NCI-H1105 (cell line): ENCODE measurements at places on chromosomes 2 and 18.

DNA sequence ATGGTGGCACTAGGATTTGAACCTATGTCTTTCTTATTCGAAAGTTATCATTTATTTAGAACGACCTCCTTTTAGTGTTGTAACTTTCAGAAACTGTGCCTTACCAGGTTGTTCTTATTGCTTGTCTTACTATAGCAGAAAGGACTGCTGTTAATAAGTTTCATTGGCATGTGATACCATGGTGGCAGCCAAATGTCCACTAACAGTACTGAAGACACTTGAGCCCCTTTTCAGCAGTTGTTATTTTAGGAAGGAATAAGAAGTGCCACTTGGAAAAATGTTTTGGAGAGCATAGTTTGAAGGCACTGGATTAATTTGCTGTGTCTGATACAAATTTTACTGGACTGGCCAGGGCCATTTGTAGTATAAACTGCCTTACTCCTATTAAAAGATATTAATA, 37.7 kb downstream of the CEP192 start:
- no peak for DNase-seq

GRCh38 chr2:17940091-17940630, 61.7 kb downstream of the KCNS3 start:
- DNase-seq: no peak

- no peak for DNase-seq
Observed at GRCh38 chr2:45981384-45981930, 315.8 kb upstream of the EPAS1 start.

GRCh38 chr2:222296311-222296741, 2.5 kb downstream of the PAX3 start:
- DNase-seq: no peak

DNA sequence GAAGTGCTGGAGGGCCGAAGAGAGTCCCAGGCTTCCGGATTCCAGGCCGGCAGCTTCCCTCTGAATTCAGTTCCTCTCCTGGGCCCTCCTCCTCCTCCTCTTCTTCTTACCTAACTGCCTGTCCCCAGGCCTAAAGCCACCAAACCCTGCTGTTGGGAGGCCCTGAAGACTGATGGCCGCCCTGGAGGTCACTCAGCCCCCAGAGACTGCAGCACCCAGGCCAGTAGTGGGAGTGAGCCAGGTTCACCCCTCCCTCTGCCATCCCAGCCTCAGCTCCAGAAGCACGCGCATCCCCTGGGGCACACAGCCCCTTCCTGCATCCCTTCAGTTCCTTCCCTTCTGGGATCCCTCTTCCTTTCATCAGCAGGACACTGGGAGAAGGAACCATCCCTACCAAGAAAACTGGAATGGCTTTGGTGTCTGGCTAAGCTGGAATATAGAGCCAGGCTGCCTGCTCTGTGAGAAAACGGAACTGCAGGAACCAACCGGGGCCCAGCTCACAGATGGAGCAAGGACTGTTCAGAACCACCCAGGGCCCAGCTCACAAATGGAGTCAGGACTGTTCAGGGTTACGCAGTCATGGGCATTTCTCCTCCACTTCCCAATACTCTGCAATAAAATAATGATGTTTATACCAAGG, 127.4 kb downstream of the NDUFA10 start:
- no peak for DNase-seq

- no peak for DNase-seq
Observed at GRCh38 chr18:38980420-38980819, 1414.8 kb upstream of the CELF4 start.

- no peak for DNase-seq
Observed at GRCh38 chr2:864501-865106, 86.0 kb upstream of the SNTG2 start.

DNA sequence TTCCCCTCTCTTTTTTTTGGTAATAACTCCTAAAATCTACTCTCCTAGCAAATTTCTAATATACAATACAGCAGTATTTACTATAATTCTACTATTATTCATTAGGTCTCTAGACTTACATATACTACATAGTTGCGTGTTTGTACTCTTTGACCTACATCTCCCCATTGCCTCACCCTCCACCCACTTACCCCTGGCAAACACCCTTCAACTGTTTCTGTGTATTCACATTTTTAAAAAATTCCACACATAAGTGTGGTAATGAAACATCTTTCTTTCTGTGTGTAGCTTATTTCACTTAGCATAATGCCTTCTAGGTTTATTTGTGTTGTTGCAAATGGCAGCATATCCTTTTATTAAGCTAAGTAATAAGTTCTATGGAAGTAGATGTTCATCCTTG, 336.0 kb downstream of the CCDC85A start:
- no peak for DNase-seq

DNA sequence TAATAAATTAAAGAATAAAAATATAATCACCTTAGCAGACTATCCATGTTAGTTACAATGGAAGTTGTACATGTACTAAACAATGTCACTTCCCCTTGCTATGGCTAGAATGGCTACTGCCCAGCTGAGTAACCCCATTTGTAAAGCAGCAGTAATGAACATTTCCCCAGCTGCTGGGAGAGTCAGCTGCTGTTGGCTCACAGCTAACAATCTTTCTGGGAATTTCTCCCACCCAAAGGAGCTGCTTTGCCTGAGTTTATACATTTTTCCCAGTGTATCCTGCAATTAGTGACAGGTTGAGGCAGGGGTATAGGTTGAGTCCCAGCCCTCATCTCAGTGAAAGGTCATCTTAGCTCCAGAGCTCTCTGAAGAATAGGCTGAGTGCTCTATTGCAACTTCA, 665.6 kb upstream of the KLHL29 start:
- DNase-seq: no peak

- no peak for DNase-seq
Observed at GRCh38 chr2:105604938-105605337, 139.8 kb upstream of the NCK2 start.

GRCh38 chr2:210162466-210163124, 8.6 kb downstream of the KANSL1L start:
- no peak for DNase-seq

- no peak for DNase-seq
Observed at GRCh38 chr2:129908721-129909373, 70.6 kb upstream of the RAB6C start.

DNA sequence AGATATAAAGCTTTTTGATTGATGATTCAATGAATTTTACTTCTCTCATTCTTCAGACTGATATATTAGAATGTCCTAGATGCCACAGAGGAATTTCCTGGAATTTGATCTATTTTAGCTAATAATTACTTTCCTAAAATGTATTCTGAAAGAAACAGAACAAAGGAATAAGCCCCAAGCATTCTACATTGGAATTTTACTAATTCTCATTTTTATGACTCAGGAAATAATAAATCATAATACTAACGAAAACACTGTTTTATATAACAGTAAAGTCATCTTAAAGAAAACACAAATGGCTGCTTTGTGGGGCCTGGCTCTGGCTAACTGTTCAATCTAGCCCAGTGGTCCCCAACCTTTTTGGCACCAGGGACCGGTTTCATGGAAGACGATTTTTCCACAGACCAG, 68.6 kb upstream of the LPIN2 start:
- no peak for DNase-seq

GRCh38 chr18:9742524-9743131, 34.5 kb downstream of the RAB31 start:
- no peak for DNase-seq

DNA sequence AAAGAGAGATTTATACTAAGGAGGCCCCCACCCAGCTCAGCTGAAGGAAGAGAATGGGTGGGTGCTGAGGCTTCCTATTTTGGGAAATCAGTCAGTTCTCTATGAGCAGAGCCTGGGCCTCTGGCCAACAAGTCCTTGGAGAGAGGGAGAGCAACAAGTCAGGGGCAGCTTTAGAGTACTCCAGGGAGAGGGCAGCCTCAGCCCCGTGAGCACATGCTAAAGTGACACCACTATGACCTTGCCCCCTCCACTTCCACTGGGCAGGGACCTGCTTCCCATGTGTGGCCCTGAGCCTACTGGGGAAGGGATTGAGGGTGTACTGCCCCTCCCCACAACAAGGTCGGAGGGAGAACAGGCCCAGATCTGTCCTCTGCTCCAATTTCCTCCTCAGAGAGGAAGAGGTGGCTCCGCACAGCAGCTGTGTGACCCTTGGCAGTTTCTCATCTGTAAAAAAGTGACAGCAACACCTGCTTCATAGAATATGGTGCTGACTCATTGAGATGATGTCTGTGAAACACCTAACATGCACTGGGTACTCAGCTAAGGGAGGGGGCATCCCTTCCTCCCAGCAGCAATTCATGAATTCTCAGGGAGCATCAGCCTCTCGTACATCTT, 72.9 kb downstream of the CLHC1 start:
- DNase-seq: no peak

DNA sequence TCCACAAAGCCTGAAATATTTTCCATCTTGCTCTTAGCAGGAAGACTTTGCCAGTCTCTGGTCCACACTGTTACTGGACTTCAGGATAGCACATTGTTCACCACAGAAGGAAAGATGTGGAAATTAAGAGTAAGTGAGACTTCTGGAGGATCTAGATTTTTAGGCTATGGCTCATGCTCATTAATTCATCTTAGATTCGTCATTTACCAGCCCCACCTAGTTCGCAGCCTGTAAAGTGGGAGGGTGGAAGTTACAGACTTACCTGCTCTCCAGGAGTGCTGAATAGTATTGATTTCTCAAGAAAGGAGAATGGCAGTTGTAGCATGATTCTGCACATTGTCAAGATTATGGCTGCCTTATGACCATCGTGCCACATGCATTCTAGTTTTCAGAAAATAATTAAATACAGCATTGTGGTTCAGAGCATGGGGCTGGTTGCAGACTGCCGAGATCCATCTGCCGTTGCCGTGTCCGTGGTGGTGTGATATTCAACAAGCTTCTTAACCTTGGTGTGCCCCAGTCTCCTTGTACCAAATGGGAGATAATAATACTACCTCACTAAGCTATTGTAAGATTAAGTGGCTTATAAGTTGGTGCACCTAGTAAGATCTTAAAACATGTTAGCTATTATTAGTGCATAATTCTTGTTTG, 56.8 kb downstream of the RNF144A start:
- DNase-seq: no peak

GRCh38 chr18:11883153-11883552, 25.0 kb downstream of the MPPE1 start:
- no peak for DNase-seq

DNA sequence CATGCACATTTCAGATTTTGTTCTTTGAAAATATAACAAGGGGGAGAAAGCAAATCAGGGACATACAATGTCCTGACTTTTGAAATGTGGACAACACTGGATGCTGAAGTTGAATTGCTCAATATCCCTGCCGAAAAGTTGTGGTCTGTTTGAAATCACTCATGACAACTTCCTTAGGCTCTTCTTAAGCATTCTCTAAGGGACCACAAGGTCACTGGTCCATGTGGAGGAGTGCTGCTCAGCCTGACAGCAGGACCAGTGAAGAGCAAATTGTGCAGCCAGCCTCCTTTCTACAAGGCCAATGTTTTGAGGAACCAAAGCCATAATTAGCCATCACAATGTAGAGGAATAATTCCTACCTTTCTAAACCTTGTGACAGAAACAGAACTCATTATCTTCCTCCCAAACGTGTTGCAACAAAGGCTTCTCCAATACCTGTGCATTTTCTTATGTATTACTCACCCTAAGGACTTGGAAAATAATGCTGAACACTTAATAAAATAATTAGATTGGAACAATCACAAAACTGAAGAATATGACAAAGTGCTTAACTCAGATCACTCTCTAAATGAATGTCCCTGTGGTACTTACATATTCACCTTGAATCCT, 1477.6 kb upstream of the NXPH2 start:
- no peak for DNase-seq

DNA sequence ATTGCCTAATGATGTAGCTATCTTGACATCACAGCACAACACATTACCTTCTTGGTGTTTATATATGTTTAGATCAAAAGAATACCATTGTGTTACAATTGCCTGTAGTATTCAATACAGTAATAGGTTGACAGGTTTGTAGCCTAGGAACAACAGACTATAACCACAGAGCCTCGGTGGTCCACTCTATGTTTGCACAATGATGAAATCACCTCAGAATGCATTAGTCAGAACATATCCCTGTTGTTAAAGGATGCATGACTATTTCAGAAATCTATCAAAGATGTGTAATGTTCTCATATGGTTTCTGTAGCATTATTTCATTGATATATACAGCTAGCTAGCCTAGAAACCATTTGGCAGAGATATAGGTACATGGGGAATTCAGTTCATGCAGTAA, 8.9 kb downstream of the METTL5 start:
- DNase-seq: no peak

DNA sequence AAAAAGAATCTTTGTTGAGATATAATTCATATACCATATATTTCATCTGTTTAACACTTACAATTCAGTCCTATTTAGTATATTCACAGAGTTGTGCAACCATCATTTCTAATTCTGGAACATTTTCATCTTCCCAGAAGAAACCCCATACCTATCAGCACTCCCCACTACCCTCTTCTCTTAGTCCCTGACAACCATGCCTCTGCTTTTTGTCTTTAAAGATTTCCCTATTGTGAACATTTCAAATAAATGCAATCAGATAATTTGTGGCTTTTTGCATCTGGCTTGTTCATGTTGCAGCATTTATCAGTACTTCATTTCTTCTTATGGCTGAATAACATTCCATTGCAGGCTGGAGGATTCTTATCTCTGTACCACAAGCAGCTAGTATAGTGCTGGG, 305.9 kb upstream of the MEX3C start:
- no peak for DNase-seq

GRCh38 chr2:53744395-53745065, 23.1 kb upstream of the CHAC2 start:
- no peak for DNase-seq

DNA sequence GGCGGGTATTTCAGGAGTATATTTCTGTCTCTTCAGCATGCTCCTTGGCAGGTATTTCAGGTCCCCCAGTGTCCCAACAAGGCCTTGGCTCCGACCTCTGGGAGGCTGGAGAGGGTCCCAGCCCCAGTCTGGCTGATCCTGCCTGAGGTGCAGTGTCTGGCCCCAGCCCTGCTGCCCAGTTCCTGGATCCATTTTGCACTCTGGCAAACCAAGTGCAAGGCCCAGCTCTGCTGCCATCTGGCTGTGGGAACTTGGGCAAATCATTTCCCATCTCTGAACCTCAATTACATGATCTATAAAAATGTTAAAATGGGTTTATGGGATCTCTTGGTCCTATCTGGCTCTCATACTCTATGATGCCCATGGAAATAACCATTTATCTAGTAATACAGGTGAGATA, 63.6 kb downstream of the ZBTB7C start:
- DNase-seq: no peak

GRCh38 chr2:182761903-182762302, 45.8 kb downstream of the DNAJC10 start:
- DNase-seq: no peak

GRCh38 chr2:39145906-39146421, 25.1 kb upstream of the SOS1 start:
- no peak for DNase-seq

DNA sequence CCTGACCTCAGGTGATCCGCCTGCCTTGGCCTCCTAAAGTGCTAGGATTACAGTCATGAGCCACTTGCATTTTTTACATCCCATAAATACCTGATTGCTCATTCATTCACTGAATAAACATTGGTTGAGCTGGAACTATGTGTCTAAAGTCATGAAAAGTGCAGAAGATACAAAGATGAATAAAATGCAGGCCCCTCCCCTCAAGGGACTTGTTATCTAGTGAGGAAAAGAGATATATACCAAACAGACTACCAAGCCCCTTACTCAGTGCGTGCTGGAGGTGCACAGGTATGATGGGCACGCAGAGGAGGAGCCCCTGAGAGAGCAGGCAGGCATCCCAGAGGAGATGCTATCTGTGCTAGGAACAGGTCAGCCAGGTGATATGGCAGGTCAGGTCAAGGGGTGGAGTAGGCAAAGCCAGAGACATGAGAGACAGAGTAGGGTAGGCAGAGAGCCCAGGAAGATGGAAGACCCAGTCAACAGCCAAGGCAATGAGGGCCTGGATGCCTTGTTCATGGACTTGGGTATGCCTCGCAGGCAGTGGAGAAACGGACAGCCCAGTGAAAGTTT, 7.7 kb downstream of the FHL2 start:
- no peak for DNase-seq
